NCI-H1417 (cell line): ENCODE measurements at places on chromosomes 2 and 18.
A peak's percentile ranks its signal among the peaks of the same experiment; 100 is the strongest.

GRCh38 chr2:105820691-105821090, 76.0 kb downstream of the NCK2 start:
- no peak for DNase-seq

GRCh38 chr2:17981936-17982335, 103.5 kb downstream of the KCNS3 start:
- no peak for DNase-seq

- DNase-seq: peak; percentile 37
These were observed 219.6 kb upstream of the RAB12 start for GRCh38 chr18:8389391-8390340.

DNA sequence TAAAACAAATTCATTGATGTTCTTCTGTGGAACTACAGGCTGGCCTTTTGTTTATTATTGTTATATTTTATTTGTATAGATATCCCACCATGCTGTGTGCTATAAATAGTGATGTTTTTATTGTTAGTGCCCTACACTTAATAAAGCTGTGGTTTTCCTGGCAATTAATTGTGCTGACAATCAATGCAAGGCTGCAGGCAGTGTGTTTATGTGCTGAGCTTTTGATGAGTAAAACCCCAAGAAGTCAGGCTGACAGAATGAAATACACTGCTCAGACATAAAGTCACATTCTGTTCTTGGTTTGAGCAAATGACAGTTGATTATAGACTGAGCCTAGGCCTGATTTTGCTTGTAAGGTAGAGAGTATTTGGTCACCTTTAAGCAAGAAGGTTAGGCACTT, 362.7 kb downstream of the CPS1 start:
- peak; percentile 54 for DNase-seq

DNA sequence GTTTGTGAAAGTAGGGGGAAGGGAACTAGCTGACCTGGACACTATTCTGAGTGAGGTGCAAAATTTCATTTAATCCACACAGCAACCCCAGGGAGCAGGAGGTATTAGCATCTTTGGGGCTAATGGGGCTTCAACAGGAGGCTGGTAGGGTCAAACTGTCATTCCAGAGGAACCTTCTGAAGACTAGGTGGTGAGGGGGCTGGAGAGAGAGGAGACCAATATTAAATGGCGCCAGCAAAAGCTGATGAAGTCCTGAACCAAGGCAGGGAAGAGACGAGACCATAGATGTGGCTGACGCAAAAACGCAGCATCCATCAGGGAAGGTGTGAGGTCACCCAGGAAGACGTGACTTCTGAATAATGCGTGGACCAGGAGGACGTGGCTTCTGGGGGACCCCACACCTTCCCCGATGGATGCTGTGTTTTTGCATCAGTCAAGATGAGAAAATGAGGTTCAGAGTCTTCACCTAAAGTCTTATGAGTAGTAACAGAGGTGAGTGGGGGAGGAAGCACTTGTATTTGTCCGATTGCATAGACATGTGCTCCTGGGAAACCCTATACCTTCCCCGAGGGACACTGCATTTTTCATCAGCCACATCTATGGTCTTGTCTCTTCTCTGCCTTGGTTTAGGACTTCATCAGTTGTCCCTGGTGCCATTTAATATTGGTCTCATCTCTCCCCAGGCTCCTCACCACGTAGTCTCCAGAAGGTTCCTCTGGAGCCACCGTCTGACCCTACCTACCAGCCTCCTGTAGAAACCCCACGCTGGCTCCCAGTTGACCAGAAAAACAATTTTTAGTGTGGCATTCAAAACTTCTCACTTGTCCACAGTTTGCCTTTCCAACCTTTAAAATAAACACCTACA, 188.6 kb downstream of the MYCN start:
- no peak for DNase-seq

DNA sequence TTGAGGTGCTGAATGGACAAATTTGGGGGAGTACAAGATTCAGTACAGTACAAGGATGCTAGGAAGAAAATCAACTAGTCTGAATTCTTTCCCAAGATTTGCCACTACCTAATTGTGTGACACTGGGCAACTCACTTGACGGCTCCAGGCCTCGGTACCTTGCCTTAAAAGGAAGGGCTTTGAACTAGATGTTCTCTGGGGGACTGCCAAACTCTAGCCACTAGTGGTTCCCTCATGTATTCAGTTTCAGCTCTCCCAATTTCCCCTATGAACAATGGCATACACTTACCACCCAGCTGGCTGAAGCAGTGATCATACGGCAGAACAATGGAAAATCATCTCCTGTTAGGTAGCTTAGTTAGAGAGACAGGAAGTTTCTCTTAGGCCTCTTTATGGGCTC, 73.4 kb downstream of the VWC2L start:
- no peak for DNase-seq

- DNase-seq: no peak
These were observed 259.8 kb downstream of the PHLPP1 start for GRCh38 chr18:62974928-62975675.

DNA sequence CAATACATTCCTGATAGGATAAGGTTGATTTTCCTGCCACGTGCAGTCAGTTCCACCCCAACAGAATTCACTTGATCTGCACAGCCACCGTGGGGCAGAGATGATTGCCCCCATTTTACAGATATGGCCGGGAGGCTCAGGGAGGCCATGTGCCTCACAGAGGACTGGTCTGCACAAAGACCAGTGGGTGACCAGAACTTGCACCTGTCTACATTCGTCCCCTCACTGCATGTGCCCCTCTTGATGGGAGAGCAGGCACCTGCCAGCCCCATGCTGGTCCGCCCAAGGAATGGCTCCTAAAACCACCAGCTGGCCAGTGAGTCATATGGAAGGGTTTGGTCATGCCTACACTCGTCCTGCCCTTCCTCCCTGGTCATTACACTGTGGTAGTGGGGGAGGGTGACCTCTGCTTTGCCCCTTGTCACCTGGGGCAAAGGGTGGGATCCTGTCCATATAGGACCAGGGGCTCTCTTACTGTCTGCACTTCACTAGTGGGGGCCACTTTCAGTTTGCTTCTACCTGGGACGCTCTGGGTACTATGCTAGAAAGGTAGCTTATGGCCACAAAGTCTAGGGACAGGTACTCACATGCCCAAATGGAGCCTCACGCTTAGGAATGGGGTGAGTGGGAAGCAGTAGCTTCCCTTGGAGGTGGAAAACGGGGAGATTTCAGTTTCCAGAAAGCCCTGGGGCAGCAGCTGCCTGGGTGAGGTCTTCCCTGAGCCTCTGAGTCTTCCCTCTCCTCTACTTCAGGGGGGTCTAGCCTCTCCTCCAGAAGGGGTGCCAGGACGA, 14.7 kb downstream of the RRM2 start:
- DNase-seq: no peak

- DNase-seq: no peak
These were observed 672.3 kb upstream of the REG3G start for GRCh38 chr2:78353168-78353567.

- DNase-seq: no peak
These were observed 42.0 kb upstream of the HS6ST1 start for GRCh38 chr2:128360711-128361110.

DNA sequence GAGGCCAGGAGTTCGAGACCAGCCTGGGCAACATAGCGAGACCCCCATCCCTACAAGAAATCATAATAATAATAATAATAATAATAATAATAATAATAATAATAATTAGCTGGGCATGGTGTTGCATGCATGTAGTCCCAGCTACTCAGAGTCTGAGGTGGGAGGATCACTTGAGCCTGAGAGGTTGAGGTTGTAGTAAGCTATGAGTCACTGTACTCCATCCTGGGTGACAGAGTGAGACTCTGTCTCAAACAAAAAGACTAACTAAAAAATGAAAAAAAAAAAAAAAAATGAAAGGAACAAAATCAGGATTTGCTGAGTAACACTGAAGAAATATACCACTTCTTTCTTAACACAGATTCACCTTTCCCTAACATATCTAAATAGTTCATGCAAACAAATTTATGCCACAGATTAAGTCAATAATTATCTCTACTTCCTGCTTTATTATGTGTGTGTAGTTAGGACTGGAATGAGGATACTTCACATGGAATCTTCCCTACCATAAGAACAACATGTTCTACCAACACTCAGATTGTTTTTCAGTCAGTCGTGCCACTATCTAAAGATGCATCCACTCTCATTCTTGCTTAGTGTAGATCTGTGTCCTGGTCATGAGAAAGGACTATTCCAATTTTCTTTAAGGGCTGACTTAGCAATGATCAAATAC, 928.7 kb downstream of the SLC4A3 start:
- no peak for DNase-seq

- DNase-seq: no peak
These were observed 120.2 kb downstream of the LAMA3 start for GRCh38 chr18:23809415-23809814.

- no peak for DNase-seq
These were observed 1.3 kb upstream of the TMSB10 start for GRCh38 chr2:84904151-84904550.

- no peak for DNase-seq
These were observed 132.9 kb upstream of the RND3 start for GRCh38 chr2:150620416-150620815.

DNA sequence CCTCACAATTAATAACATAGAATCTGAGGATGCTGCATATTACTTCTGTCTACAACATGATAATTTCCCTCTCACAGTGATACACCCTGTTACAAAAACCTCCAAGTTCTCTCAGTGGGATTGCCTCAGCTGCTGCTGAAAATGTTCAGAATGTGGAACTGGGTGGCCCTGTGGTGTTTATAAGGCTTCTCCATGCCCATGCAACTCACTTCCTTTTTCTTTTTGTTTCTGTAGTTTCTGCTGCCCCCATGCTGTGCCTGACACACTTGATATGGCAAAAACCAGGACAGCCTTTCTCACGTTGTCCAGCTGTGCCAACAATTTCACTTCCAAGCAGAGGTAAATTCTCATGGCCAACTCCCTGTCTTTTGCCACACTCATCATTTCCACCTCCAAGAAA, 206.2 kb downstream of the RPIA start:
- no peak for DNase-seq

DNA sequence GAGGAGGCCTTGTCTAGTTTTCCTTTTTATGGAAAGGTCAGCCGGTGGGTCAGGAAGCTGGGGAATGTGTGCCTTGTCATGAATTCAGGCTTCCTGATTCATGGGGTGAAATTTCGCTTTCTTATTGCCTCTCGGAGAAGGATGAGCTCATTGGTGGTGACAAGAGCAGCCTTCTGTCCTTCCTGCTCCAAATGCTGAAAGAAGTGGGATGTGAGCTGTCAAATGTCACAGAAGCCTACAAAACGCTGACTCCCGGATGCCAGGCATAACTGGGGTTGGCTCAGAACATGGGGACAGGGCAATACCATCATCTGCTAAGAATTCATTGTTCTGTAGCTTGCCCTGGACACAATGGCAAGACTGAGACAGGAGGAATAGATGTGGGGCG, 55.8 kb upstream of the FAM136A start:
- DNase-seq: no peak

- DNase-seq: no peak
These were observed 13.0 kb downstream of the SH3BP4 start for GRCh38 chr2:234964631-234965461.

DNA sequence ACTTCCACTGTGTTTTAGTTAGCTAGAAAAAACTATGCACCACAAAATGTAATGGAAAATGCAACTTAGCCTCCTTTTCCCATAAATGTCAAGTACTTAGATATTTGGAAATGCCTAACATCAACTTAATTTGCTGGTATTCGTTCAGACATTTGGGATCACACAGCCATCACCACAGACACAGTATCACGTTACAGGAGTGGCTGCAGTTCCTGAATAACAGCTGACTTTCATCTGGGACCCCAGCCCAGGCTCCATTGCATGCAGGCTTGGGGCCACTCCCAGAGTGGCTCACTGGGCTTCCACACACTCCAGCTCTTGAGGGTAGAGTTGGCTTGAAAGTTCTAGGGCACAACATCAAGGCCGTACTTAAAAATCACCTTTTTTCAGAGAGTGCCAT, 9.3 kb downstream of the TMEM182 start:
- DNase-seq: no peak

- peak; percentile 88 for DNase-seq
These were observed 5.6 kb downstream of the QPCT start for GRCh38 chr2:37350034-37350433.

DNA sequence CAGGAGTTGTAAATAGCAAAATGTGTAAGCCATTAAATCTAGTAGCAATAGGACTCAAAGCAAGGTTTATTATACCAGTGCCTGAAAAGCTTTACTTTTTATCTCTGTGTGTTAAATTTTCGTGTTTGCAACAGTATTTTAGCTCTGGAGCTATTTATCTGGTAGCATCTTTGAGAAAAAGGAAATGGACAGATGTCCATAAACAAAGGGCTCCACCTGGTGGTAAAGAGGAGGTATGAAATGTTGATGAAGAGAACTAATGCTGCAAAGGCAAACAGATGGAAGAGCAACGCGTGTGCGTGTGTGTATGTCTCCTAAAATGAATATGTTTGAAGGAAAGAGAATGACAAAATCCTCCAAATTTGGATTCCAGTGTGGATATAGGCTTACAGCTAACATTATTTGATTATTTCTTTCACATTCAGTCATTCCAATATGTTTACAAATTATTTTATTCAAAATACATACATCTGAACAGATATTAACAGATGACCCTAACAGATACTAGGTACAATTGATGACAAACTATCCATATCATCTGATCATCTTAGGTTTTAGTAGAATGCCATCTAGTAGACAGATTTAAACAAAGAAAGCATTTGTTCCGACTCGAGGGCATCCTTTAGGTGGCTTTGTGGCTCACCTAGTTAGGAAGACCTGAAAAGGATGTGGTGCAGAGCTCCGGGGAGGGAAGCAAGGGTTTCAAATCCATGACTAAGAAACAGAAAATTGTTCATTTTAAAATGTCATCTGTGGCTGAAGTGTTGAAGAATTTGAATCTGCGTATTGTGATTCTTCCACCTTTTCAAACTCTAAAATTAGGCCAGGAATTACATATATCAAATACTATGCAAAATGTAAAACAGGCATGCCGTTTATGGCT, 383.3 kb downstream of the MTX2 start:
- DNase-seq: peak; percentile 61

GRCh38 chr18:65057439-65058083, 693.3 kb upstream of the CDH7 start:
- no peak for DNase-seq

DNA sequence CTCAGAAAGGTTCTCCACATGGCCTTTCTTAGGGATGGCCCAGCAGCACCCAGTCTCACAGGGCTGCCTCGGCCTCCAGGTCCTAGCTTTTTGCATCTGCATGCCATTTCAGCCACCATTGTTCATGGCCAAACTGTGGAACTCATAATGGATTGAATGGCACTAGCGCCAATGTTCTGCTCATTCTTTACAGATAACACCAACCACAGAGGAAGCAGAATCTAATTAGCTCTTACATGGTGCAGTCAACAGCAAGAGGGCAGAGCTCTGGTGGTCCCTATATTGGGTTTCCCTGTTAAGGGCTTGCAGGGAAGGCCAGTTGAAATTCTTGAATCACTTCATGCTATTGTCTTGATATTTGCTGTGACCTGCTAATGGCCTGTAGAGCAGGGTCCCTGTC, 45.6 kb downstream of the ARL4C start:
- DNase-seq: no peak

DNA sequence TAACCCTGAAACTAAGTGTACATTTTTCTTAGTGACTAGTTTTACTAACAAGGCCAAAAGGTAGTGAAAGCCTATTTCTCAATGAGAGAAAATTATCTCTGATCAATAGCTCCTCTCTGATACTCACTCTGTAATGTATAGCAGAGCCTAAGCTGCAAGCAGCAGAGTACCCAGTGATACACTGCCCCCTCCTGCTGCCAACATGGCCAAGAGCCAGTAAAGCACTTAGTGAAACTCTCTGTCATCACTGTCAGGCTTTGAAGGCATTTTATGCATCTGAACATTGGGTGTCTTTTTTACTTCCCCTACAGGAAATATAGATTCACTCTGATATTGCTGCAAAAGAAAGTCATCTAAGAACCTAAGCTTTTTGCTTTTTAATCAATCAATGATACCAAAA, 784.1 kb upstream of the CDH7 start:
- DNase-seq: peak; percentile 0
